ENCODE measurements at places on chromosomes 13 and 19.

DNA sequence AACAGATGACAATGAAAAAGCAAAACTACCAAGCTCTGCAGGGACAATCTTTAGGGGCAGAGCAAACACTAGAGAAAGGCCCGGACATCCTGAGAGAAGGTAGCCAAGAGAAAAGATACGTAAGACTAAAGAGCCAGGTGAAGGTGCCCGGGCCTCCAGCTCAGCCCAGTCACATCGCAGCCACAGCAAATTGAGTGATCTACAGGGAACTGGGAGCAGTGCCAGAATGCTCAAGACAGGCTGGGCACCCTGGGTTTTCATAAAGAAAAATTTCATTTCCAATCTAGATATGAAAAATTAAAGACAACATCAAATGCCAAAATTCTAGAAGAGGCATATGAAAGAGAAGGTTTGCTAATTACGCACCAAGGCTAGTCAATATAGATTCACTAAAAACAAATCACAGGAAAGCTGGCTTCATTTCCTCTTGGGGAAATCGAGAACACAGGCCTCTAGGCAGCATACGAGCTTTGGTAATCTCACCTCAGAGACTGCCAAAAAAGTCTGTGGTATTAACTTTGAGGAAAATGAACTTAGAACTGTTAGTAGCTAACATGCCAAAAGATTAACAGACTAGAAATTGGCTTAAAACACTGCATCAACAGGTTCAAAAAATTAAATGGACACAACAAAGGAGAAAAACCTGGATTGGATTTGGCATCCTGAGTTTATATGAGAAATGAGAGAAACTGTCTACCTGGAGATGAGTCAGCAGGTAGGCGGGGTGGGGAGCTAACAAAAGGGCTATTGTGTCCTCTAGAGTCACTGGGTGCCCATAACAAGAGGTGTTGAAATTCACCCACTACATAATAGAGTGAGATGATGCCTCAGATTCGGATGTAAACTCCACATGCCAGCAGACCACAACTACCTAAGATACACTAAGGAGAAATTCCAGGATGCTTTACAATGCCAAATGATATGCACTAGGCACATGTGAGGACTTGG lies 6.6 kb downstream of the ANKRD10 start:
- no peak for DNase-seq

DNA sequence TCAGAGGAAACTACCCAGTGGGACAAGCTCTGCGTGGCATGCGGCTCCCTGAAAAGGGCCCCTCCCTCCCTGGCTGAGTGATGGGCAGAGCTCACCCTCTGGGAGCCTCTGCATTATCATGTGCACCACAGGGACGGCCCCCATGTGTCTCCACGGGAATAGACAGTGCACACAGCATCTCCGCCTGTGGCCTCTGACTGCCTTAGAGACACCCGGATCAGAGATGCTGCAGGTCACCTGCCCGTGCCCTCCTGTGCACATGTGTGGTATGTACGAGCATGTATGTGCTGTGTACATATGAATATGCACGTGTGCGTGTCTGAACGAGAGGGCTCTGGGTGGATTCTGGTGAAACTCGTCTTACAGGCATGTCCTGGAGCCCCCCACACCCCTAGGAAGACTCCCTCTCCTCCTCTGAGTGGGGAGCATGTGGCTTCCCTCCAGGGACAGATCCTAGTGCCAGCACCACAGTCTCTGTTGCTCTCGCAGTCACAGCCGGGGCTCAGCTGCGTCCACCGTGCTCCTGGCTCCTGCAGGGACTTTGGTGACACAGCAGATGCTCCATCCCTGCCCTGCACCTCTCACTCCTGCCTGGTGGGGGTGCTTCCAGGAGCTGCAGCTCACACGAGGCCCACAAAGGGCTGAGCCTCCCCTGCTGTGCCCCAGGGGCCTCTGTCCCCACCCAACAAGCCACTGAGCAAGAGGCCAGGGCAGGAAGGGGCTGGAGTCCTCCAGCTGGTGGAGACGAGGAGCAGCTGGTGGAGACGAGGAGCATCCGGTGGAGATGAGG lies 19.6 kb downstream of the C13orf46 start:
- no peak for DNase-seq

DNA sequence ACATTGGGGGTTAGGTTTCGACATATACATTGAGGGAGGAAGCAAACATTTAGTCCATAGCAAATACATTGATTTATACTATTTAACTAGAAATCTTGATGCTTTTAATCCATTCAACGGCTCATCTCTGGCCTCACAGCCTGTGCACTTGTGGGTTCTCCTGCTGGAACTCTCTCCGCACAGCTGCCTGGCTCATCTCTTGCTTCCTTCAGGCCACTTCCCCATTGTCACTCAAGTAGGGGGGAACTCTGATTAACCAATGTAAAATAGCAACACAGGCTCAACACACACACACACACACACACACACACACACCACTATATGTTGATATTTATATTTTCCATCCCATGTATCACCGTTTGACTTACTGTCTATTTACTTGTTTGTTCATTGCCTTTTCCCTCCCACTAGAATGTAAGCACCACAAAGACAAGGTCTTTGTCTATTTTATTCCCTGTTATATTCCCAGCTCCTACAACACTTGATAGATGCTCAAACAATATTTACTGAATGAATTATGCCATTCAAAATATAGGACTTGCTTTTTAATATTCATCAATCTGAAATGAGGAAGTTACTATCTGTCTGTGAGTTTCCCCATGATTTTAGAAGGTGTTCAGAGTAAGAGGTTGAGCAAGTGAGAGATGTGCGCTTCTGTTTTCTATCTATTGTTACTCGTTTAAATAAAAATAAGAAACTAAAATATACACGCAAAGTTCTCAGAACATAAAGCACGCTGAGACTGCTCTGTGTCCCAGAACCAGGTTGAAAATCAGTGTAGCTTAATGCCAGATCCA lies 29.8 kb upstream of the PABPC3 start:
- DNase-seq: no peak

- no peak for DNase-seq
Measured at GRCh38 chr19:43751466-43752220, 3.1 kb downstream of the SMG9 start.

- DNase-seq: no peak
Measured at GRCh38 chr13:25181597-25181996, 9.5 kb upstream of the AMER2 start.

GRCh38 chr13:106599875-106600797 lies 32.2 kb upstream of the ARGLU1 start:
- DNase-seq: no peak

DNA sequence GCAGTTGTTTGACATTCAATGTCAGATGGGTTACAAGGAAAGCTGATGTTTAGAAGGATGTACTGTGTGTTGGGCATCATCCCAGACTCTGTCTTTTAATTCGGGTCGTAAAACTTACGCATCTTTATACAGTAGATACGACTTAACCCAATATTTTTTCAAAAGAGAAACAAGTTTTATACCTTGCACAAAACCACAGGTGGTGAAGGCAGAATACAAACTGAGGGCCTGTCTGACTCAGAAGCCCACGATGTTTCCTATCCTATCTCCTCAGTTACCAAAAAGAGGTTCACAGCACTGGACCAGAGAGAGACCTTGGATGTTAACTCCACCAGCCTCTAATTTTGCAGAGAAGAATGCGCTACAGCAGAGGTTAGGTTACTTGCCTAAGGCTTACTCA lies 477.0 kb downstream of the FOXO1 start:
- DNase-seq: no peak
